Left lung (tissue), 14 donors: ENCODE measurements at places on chromosomes 4 and X.

DNA sequence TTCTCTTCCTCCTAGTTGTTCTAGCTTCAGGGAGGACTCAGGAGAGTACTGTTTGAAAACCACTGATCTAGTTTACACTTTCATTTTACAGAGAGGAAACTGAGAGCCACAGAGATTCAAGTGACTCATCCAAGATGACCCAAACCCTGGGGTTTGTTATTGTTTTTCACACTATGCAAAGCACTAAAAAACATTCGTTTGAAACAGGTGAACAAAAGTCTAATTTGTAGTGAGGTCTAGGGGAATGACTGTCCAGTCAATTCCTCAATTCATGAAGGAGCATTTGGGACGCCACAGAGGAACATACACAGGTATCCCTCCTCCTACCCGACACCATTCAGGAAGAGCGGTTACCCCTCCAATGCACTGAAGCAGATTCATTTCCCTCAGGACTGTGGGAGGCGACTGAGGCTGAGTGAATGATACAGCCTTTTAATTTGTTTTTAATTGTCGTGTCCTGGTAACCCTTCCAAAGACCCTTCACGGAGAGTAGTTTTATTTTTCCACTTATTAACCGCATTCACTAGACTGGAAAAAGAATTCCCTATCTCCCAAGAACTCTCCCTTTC is 30.3 kb downstream of the TLR10 start:
- DNase-seq = no peak
- H3K4me1 ChIP-seq = peaks cover 12% of the 10 kb centered on the region
- no peaks in the 10 kb centered on the region for H3K36me3 ChIP-seq
- H3K27ac ChIP-seq = peak overlapping the region; percentile 37
- H3K27me3 ChIP-seq = no peaks in the 10 kb centered on the region

- peaks cover 5% of the 10 kb centered on the region for H3K36me3 ChIP-seq
- H3K27ac ChIP-seq = no peak overlapping the region
- H3K4me1 ChIP-seq = no peaks in the 10 kb centered on the region
- no peaks in the 10 kb centered on the region for H3K27me3 ChIP-seq
These were observed 184.5 kb downstream of the SH3KBP1 start for GRCh38 chrX:19702856-19703255.

DNA sequence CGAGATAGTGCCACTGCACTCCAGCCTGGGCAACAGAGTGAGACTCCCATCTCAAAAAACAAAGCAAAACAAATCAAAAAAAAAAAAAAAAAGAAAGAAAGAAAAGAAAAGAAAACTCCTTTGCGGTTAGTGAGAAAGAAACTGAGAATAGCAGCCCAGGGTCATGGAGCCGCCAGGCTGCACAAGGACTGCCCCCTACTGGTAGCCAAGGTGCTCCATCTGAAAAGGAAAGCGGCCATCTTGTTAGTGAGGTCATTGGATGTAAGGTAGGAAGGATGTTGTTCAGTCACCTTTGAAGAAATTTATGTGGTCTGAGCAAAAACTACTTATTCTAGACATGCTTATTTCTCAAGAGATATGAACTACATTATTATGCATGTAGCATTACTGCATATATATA is 660.6 kb upstream of the TENM3 start:
- H3K27ac ChIP-seq = no peak overlapping the region
- H3K27me3 ChIP-seq = no peaks in the 10 kb centered on the region
- no peak overlapping the region for H3K4me3 ChIP-seq
- no peak for DNase-seq

DNA sequence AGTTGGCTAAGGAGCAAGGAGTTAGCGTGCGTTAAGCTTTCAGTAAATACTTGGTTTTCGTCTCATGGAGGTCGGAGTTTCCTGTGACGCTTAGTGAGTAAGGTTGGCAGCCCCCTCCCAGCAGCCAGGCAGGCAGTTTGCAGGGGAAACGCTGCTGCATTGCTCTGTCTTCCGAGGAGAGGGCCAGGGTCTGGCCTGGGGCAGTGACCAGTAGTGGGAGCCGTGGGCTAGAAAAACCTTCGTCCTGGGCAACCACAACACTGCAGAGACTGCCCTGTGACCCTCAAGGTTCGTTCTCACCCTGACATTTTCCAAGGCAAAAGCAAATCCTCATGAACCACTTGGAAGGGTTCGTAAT is 432 bp downstream of the TMEM175 start:
- H3K36me3 ChIP-seq = no peaks in the 10 kb centered on the region
- H3K27me3 ChIP-seq = no peaks in the 10 kb centered on the region
- H3K4me1 ChIP-seq = peaks cover 16% of the 10 kb centered on the region
- DNase-seq = no peak
- H3K4me3 ChIP-seq = peak overlapping the region; percentile 95

GRCh38 chrX:67545036-67545821 is 1.4 kb downstream of the AR start:
- H3K4me3 ChIP-seq = peak overlapping the region; percentile 34
- H3K36me3 ChIP-seq = no peaks in the 10 kb centered on the region
- no peak for DNase-seq
- H3K27ac ChIP-seq = no peak overlapping the region
- peaks cover 17% of the 10 kb centered on the region for H3K27me3 ChIP-seq

DNA sequence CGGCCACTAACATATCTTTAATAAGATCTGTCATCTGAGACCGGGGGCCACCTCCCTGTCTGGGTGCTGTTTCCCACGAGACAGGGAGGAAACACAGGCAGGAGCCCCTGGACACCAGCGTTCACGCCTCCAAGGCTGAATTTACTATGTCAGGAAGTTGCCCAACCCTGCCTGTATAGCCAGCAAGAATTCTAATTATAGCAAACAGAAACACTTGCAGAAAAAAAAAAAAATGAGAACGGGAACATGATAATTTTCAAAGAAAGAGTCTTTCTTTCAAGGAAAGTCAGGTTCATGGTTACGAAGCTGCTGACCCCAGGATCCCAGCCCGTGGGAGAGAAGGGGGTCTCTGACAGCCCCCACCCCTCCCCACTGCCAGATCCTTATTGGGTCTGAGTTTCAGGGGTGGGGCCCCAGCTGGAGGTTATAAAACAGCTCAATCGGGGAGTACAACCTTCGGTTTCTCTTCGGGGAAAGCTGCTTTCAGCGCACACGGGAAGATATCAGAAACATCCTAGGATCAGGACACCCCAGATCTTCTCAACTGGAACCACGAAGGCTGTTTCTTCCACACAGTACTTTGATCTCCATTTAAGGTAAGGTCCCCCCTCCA is at the start of gene IL3RA:
Gene IL3RA, plus strand, starts transcription at position 455 of the 613 bp plus-strand sequence. CDS start 4,981 bp downstream, outside the sequence.
- H3K27me3 ChIP-seq = peaks cover 5% of the 10 kb centered on the region
- peak within 1 kb of the TSS; percentile 12 for H3K4me3 ChIP-seq
- H3K4me1 ChIP-seq = no peaks in the 10 kb centered on the region
- peak within 1 kb of the TSS; percentile 79 for H3K27ac ChIP-seq
- peaks cover under 1% of the 10 kb centered on the region for H3K36me3 ChIP-seq

- H3K36me3 ChIP-seq = no peaks in the 10 kb centered on the region
- no peak overlapping the region for H3K4me3 ChIP-seq
- DNase-seq = no peak
- no peaks in the 10 kb centered on the region for H3K27me3 ChIP-seq
These were observed 161.1 kb downstream of the TRIML1 start for GRCh38 chr4:188300385-188300784.

DNA sequence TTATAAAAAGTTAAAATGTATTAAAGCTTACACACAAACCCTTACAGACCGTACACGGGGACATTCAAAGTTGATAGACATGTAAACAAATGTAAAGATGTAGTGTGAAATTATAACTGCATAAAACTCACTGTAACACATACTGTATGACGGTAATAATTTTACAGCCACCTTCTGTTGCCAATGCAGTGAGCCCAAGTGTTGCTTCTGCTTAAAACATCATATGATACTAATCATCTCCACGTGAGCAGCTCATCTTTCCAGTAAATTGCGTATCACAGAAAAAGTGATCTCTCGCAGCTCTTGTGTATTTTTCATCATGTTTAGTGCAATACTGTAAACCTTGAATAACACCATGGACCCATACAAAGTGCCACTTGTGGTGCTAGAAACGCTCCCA is 233.2 kb downstream of the STK32B start:
- DNase-seq = no peak
- H3K27ac ChIP-seq = no peak overlapping the region
- H3K36me3 ChIP-seq = no peaks in the 10 kb centered on the region
- H3K4me1 ChIP-seq = no peaks in the 10 kb centered on the region
- no peaks in the 10 kb centered on the region for H3K27me3 ChIP-seq

GRCh38 chr4:85928775-85929591 is 430.9 kb downstream of the MAPK10 start:
- no peaks in the 10 kb centered on the region for H3K36me3 ChIP-seq
- H3K4me1 ChIP-seq = peaks cover 18% of the 10 kb centered on the region
- peak overlapping the region; percentile 28 for H3K27ac ChIP-seq
- H3K27me3 ChIP-seq = no peaks in the 10 kb centered on the region

GRCh38 chr4:71361476-71361875 is 22.7 kb downstream of the SLC4A4 start:
- H3K4me3 ChIP-seq = no peak overlapping the region
- H3K4me1 ChIP-seq = no peaks in the 10 kb centered on the region
- DNase-seq = no peak
- H3K36me3 ChIP-seq = no peaks in the 10 kb centered on the region
- no peak overlapping the region for H3K27ac ChIP-seq
- H3K27me3 ChIP-seq = no peaks in the 10 kb centered on the region

- no peaks in the 10 kb centered on the region for H3K4me1 ChIP-seq
- no peak overlapping the region for H3K4me3 ChIP-seq
- H3K27ac ChIP-seq = peak overlapping the region; percentile 53
- no peaks in the 10 kb centered on the region for H3K36me3 ChIP-seq
- no peaks in the 10 kb centered on the region for H3K27me3 ChIP-seq
These were observed 38.9 kb downstream of the RGS12 start for GRCh38 chr4:3331511-3332394.

GRCh38 chrX:124242131-124242530 is 90.3 kb upstream of the TEX13D start:
- no peak overlapping the region for H3K4me3 ChIP-seq
- no peaks in the 10 kb centered on the region for H3K4me1 ChIP-seq
- H3K27me3 ChIP-seq = no peaks in the 10 kb centered on the region
- H3K27ac ChIP-seq = no peak overlapping the region
- no peaks in the 10 kb centered on the region for H3K36me3 ChIP-seq

GRCh38 chr4:38724475-38724808 is 58.3 kb downstream of the TLR10 start:
- no peak overlapping the region for H3K4me3 ChIP-seq
- H3K36me3 ChIP-seq = no peaks in the 10 kb centered on the region

DNA sequence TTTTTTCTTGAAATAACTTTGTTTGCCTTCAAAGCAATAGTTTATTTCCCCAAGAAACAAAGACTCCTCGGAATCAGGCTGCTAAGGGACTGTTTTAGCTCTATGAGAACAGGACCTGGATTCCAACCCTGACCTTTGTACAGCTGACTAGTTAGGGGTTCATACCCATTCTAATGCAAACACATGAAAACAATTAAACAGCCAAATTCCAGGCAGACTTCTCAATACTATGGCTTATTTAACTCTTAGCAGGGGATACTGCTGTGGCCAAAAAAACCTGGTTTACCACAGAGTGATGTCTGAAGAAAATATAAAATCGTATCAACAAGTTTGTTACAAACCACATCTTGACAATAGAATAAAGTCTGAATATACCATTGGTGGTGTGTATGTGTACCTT is 129.6 kb upstream of the INTU start:
- no peaks in the 10 kb centered on the region for H3K36me3 ChIP-seq
- no peaks in the 10 kb centered on the region for H3K27me3 ChIP-seq
- DNase-seq = no peak
- H3K4me1 ChIP-seq = no peaks in the 10 kb centered on the region
- no peak overlapping the region for H3K4me3 ChIP-seq

DNA sequence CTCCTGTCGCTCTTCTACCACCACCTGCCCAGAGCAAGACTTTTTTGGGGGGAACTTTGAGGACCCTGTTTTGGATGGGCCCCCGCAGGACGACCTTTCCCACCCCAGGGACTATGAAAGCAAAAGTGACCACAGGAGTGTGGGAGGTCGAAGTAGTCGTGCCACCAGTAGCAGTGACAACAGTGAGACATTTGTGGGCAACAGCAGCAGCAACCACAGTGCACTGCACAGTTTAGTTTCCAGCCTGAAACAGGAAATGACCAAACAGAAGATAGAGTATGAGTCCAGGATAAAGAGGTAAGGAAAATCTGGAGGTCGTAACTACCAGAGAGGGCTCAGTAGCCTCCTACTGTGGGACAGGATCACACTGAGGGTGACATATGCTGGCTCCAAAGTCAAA is 364.5 kb downstream of the MAPK10 start:
- peaks cover 15% of the 10 kb centered on the region for H3K36me3 ChIP-seq
- H3K4me3 ChIP-seq = no peak overlapping the region
- no peaks in the 10 kb centered on the region for H3K27me3 ChIP-seq

- no peaks in the 10 kb centered on the region for H3K36me3 ChIP-seq
- no peaks in the 10 kb centered on the region for H3K4me1 ChIP-seq
- no peaks in the 10 kb centered on the region for H3K27me3 ChIP-seq
- H3K4me3 ChIP-seq = no peak overlapping the region
These were observed 33.6 kb downstream of the BCOR start for GRCh38 chrX:40064055-40064597.

GRCh38 chr4:100190643-100191600 is 654 bp upstream of the DDIT4L start:
- H3K4me3 ChIP-seq = peak overlapping the region; percentile 38
- H3K36me3 ChIP-seq = no peaks in the 10 kb centered on the region
- H3K27ac ChIP-seq = no peak overlapping the region
- H3K27me3 ChIP-seq = peaks cover 38% of the 10 kb centered on the region
- peak; percentile 7 for DNase-seq
- no peaks in the 10 kb centered on the region for H3K4me1 ChIP-seq

DNA sequence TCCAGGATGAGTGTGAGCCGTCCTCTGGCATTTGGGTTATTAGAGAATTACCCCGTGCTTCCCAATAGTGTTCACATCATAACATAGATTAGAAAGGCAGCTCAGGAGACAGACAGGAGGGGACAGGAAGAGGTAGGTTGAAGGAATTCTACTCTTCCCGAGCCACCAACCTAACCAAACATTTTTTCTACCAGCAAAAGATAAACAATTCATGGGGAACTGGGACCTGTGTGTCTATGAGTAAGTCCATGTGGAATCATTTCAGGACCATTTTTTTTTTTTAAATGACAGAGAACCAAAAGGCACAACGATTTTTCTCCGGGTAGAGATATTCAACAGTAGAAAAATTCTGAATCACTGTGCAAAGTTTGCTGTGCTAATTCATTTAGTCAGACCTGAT is 174.2 kb upstream of the ETNPPL start:
- no peak for DNase-seq
- no peaks in the 10 kb centered on the region for H3K4me1 ChIP-seq
- H3K27ac ChIP-seq = no peak overlapping the region
- H3K36me3 ChIP-seq = no peaks in the 10 kb centered on the region
- no peak overlapping the region for H3K4me3 ChIP-seq
- H3K27me3 ChIP-seq = no peaks in the 10 kb centered on the region

DNA sequence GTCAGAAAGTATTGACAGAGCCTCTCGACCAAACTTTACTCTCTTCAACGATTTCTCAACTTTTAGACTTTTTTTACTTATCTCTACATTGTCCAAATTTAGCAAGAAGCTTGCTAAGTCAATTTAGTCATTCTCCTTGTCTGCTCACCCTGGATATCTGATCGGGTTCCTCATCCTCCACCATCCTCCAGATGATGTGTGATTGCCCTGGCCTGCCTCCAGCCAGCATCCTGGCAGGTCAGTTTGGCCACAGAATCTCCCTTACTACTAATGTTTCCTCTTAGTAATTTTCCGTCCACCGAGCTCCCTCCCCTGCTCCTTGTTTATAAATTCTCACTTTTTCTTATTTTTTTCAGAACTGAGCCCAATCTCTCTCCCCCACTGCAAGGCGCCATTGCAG is 167.9 kb upstream of the ZFP42 start:
- no peaks in the 10 kb centered on the region for H3K4me1 ChIP-seq
- H3K36me3 ChIP-seq = no peaks in the 10 kb centered on the region
- DNase-seq = no peak
- H3K4me3 ChIP-seq = no peak overlapping the region
- H3K27ac ChIP-seq = no peak overlapping the region

- H3K27me3 ChIP-seq = no peaks in the 10 kb centered on the region
- H3K4me1 ChIP-seq = no peaks in the 10 kb centered on the region
- DNase-seq = no peak
- no peak overlapping the region for H3K27ac ChIP-seq
- no peaks in the 10 kb centered on the region for H3K36me3 ChIP-seq
These were observed 1063.8 kb upstream of the INTU start for GRCh38 chr4:126568652-126569570.
